ENCODE measurements at places on chromosomes 13 and 19.
A peak's percentile ranks its signal among the peaks of the same experiment; 100 is the strongest.

GRCh38 chr13:80239571-80240255 is 101.2 kb downstream of the SPRY2 start:
- no peak for ATAC-seq

DNA sequence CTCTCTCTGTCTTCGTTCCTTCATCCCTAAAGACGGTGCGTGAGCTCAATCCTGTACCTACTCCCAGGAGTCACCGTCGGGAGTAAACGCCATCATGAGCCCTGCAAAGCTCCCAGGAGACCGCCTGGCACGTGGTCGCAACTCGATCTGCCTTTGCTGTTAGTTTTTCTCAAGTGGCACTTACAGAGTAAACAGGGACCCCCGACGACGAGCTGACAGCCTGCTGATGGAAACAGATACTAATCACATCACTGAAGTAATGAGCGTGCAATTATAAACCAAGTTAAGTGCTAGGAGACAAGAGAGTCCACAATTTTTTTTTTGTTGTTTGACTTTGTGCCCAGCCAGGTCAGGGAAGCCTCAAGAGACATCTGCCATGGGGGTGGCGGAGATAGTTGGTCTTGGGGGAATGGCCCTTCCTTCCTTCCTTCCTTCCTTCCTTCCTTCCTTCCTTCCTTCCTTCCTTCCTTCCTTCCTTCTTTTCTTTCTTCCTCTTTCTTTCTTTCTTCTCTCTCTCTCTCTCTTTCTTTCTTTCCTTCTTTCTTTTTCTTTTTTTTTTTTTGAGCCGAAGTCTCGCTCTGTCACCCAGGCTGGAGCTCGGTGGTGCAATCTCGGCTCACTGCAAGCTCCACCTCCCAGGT is 23.6 kb downstream of the CACNG6 start:
- no peak for ATAC-seq

- no peak for ATAC-seq
Measured at GRCh38 chr13:112027250-112027649, 39.7 kb upstream of the SOX1 start.

DNA sequence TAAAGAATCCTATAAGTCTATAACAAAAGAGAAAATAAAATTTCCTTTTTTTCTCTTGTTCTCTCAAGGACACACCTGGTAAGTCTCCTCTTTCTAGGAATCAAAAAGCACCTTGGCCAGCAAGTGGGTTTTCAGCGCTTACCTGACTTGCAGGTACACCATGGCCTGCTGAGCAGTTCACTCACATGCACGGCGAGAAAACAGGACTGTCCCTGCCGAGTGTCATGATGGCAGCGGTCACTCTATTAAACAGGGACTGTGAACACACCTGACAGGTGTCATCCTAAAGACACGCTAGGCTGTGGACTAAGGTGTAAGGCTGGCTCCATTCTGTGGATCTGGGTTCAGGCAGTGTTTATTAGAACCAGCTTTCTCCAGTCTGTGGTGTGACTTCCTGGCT is 170.2 kb downstream of the TEX29 start:
- ATAC-seq = no peak

- ATAC-seq = peak; percentile 88
Measured at GRCh38 chr19:49690656-49691242, at the start of gene CPT1C. CPT1C (plus strand) TSS chr19:49691116; CDS start chr19:49692253, 1,137 bp downstream.

DNA sequence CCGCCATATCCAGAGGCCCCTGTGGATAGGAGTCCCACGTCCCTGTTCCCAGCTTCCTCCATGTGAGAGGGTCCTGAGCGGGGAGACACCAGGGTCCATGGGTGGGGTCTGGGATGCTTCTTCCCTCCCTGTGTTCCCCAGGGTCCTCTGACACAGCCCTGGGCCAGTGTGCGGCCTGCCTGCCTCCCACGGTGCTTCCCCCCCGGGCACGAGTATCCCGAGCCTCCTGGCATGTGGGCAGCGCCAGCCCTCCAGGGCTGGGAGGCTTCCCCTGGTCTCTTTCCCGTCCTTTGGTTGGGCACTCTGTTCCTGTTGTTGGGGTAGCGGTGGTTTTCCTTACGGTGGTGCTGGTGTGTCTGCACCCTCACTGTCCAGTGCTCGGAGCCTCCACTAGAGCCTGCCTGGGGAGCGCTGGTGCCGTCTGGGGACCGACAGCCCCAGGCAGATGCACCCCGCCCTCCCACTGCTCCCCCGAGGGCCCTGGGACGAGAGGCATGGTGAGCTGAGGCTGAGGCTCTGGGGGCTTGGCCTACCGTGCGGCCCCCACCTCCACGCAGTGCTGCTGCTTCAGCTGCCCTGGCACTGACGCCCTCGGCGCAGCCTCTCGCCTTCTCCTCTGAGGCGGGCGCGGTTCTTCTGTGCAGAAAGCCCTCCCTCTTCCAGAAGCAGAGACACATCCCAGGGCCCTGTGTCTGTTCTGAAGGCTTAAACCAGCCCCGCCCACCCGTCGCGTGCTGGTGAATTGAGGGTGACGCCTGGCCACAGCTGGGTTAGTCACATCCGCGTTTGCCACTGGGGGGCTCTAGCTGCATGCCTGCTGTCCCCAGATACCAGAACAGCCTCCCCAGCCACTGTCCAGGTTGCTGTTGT is 27.9 kb downstream of the PLEKHJ1 start:
- ATAC-seq = peak; percentile 79
